ENCODE measurements at places on chromosomes 11 and 22.

DNA sequence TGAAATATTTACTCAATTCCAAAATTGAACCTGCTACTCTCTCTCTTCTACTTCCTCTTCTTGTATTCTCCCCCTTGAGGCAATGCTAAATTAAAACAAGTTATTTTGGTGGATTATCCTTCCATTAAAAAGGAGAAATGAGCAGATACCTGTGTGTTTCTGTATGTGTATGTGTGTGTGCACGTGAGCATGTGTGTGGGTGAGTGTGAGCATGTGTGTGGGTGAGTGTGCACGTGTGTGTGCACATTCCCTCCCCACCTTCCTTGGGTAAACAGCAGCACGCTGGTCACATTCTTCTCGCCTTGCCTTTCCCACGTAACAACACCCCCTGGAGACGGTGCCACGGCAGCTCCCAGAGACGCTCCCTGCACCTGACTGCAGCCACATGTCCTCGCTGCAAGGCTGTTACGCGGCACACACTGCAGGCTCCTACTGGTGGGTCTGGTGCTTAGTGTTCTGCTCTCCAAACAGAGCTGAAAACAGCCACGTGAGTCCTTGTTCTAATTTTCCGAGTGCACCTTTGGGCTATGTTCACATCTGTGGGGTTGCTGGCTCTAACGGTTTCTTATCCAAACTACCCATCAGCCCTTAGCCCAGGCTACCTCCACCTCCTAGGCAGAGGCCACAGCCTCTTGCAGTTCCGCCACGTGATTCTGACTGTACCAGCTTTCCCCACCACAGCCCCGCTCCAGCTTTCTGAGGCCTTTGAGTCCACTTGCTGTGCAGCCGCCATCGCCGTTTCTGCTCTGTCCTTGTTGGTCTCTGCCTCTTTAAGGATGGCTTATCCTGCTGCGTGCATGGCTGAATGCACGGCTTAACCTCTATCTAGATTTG lies 123.4 kb downstream of the CTTN start:
- DNase-seq = no peak

DNA sequence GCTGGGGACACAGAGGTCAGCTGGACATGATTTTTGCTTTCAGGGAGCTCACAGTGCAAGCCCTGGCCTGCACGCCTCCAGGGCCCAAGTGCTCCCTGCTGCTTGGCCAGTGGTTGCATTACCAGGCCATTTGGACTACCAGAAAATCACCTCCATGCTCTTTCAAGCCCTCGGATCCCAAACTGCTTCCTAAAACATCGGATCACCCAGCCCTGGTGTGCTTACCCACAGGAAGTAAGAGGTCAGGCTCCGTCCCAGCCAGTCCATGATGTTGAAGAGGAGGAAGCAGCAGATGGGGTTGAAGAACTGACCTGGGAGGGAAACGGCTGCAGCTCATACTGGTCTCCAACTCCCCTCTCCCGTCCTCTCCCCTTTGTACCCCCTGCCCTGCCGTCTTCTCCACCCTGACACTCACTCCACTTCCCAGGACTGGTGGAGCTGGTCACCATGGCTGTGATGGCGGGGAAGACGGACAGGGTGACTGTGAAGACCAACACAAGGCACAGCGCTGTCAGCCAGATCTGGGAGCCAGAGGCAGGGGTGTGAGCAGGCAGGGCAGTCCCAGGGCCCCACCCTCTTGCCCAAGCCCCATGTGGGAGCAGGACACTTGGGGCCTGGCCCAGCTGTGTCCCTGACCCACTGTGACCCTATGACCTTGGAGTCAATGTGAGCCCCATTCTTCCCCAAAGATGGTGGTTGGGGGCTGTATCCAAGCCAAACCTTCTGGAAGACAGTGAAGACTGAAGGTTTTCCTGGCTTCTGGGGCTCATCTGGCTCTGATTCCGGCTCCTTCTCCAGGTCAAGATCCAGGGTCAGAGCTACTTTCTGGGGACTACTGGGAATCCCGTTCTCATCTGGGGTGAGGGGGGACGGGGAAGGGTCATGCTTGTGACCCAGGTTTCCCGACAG lies 5.6 kb downstream of the SLC29A2 start:
- no peak for DNase-seq

GRCh38 chr22:37243402-37244113 lies 511 bp downstream of the RAC2 start:
- DNase-seq = no peak

- DNase-seq = no peak
Measured at GRCh38 chr11:57457643-57458023, 2.7 kb upstream of the RTN4RL2 start.

GRCh38 chr11:87265132-87265531 lies 227.4 kb downstream of the TMEM135 start:
- DNase-seq = no peak

- no peak for DNase-seq
Measured at GRCh38 chr11:11482730-11483129, 129.7 kb upstream of the CSNK2A3 start.

DNA sequence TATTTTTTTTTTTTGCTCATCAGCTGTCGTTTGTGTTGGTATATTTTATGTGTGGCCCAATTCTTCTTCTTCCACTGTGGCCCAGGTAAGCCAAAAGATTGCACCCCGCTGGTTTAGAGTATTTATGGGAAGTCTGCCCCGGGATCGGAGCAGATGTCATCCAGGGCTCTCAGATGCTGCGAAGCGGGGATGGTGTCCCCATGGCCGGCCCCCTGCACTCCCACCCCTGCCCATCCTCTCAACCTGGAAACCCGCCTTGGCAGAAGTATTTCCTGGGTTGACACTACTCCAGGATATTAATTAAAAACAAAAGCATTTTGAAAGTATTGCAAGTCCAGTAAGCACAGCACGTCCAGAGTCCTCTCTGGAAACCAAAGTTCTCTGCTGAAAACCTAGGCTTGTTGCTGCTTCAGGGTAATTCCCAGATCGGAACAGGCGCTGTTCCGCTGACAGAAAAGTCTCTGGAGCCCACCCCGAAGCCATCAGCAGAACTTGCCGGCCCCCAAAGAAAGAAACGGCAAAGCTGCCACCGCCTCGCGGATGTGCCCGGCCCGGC lies 833 bp downstream of the SCUBE2 start:
- DNase-seq = no peak

DNA sequence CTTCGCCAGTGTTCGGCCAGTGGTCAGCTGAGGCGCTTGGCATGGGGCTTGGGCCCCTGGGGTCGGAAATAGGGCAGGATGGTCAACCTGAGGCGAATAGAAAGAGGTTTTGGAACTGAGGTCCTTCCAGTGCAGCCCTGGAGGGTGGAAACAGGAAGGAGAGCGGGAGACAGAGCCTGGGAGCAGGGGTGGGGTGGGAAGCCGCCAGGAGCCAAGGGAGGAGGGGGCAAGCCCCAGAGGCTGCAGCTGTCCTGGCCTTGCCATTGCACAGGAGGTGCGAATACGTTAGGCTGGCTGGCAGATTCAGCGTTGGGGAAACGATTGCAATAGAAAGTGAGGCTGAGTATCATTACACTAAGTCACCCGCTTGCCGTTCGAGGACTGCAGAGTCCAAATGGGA lies 13.9 kb upstream of the KCTD17 start:
- DNase-seq = no peak

- no peak for DNase-seq
Measured at GRCh38 chr11:86990031-86990430, 34.8 kb upstream of the FZD4 start.

GRCh38 chr22:23130697-23131096 lies 11.1 kb downstream of the RSPH14 start:
- no peak for DNase-seq

DNA sequence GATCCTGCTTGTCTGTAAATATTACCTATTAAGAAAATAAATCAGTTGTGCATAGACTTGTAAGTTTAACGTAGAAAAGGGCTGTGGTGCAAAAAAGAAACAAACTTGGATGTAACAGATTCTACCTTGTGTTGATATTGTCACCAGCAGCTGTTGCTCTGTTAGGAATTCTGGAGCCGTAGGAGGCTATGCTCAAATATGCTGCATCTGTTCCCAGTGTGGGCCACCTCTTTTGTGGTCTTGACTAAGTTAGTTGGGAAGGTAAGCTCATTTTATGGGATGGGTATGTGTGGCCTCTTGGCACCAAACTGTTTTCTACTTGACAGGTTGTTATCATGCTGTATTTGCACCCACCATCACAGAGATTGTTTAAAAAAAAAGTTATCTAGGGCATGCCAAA lies 29.4 kb upstream of the RAG2 start:
- no peak for DNase-seq

GRCh38 chr11:116535994-116536393 lies 236.8 kb downstream of the BUD13 start:
- DNase-seq = no peak
